ENCODE measurements at places on chromosomes 5 and 9.
A peak's percentile ranks its signal among the peaks of the same experiment; 100 is the strongest.

DNA sequence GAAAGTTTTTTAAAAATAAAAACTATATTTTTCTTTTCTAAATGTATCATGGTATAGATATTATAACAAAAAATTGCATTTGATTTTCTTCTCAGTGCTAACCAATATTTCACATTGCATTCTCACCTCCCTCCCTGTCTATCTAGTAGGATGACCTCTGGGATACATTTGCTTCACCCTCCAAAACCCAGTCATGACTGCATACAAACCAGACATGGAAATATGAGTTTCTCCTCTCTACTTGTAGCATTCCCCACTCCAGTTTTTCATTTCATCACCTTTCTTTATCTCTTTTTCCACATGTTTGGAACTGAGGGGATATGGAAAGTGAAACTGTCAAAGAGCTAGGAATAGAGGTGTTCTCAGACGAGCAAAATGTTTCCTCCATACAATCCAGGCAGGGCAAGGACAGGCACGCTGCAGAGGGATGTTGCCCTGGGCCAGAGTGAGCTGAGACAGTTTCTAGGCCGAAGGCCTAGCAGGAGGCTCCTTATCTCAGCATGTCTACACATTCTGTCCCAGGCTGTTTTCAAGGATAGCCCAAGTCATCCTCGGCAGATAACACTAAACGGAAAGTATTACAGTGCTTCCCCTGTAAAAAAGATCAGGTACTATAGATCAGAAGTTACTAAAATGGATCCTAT lies 46.7 kb downstream of the MEF2C start:
- no peak for DNase-seq

- DNase-seq: peak; percentile 7
Observed at GRCh38 chr9:3018071-3018470, 174.2 kb upstream of the PUM3 start.

DNA sequence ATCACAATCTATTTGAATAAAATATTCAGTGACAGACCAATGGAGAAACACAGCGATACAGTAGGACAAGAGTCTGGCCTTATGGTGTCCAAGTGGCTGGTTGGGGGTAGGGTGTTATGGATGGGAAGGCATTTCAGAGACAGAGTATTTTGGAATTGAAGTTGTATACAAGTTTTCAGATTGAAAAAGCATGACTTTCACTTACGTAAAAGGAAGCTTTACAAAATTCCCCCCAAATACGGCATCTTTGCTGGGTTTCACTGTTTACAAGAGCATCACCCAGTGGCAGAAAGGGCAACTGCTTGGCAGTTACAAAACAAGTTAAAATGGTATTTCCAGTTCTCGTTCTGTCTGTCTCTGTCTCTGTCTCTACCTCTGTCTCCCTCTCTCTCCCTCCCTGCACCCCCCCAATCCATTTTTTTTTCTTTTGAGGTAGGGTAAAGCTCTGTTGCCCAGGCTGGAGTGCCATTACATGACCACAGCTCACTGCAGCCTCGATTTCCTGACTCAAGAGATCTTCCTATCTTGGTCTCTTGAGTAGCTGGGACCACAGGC lies 86.2 kb downstream of the PTPN3 start:
- no peak for DNase-seq

GRCh38 chr5:153823036-153823435 lies 215.7 kb downstream of the FAM114A2 start:
- DNase-seq: no peak

DNA sequence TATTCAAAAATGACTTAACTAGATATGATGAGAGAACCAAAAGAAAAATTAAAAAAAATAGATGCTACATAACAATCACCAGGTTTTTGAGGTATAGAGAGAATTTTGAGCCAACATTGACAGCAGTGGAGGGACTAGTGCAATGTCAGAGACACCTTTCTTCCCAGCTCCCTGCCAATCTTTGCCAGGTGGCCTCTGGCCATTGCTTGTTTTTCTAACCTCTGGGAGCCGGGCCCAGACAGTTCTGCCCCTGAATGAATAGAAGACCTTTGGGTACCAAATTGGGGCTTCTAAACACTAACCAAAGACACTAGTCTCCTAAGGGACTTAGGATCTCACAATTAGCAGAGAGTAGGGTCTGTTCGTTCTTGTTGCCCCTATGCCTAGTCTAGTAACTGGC lies 33.4 kb downstream of the FOXD1 start:
- no peak for DNase-seq

DNA sequence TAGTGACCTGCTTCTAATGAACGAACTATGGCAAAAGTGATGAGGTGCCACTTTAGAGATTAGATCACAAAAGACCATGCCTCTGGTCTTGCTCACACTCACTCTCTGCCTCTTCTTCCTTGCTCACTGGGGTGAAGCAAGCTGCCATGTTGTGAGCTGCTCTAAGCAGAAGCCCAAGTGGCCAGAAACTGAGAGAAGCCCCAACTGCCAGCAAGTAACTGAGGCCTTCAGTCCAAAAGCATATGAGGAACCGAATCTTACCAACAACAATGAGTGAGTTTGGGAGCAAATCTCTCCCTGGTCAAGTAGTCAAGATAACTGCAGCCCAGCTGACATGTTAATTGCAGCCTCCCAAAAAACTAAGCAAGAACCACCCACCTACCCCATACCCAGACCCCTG lies 126.0 kb upstream of the ACO1 start:
- DNase-seq: no peak

- DNase-seq: no peak
Observed at GRCh38 chr9:125889476-125890419, 142.6 kb downstream of the PBX3 start.
